ENCODE measurements at places on chromosomes 2 and 18.

DNA sequence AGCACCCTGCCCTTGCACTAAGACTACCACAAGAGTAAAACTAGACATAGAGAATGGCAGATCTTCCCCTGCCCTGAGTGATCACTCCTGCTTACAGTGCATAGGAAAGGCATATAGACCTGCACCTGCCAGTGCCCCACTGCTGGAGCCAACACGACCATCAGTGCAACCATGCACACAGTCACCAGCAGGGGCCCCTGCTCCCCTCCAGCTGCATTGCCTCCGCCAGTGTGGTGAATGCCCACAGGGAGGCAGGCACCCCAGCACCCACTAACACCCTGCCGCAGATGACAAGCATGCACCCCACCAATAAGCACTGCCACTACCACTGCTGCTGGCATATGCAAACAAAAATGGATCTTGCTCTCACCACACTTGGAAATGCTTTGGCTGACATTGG is 478.8 kb downstream of the ADCYAP1 start:
- no peak for DNase-seq

DNA sequence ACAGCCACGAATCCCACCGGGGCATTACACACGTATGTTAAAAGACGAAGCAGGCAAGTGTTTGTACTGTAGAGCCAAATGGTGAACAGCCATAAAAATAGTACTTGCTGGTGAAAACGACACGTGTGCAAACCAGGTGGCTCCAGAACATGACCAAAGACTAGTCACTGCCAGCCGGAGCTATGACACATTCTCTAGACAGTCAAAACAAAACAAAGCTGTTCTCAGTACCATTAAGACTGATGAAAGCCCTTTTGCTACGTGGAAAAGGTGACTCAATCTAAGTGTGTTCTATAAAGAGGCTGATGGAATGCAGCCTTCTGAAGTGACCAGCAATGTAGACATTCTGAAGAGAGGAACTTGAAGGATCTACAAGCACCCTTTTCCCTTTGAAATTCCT is 367.7 kb upstream of the NETO1 start:
- DNase-seq: no peak

GRCh38 chr2:142041105-142041504 is 89.7 kb downstream of the LRP1B start:
- DNase-seq: no peak

GRCh38 chr2:188382107-188382506 is 90.4 kb downstream of the GULP1 start:
- no peak for DNase-seq

GRCh38 chr2:13607139-13607538 is 890.4 kb downstream of the TRIB2 start:
- DNase-seq: no peak

GRCh38 chr18:63051928-63052327 is 267.6 kb downstream of the BCL2 start:
- no peak for DNase-seq

GRCh38 chr2:113015655-113016054 is 10.4 kb downstream of the IL36A start:
- no peak for DNase-seq

- peak; percentile 12 for DNase-seq
These were observed 278.0 kb downstream of the NEDD4L start for GRCh38 chr18:58321986-58322385.

- DNase-seq: no peak
These were observed 28.6 kb upstream of the VWA3B start for GRCh38 chr2:98058191-98058975.

DNA sequence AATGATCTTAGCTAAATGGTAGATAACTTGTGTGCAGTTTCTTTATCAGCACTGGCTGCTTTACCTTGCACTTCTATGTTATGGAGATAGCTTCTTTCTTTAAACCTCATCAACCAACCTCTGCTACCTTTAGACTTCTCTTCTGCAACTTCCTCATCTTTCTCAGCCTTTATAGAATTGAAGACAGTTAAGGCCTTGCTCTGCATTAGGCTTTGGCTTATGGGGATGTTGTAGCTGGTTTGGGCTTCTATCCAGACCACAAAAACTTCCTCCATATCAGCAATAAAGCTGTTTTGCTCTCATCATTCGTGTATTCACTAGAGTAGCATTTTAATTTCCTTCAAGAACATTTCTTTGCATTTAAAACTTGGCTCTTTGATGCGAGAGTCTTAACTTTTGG is 123.7 kb downstream of the PIK3C3 start:
- DNase-seq: no peak

GRCh38 chr2:159755788-159756187 is 42.2 kb downstream of the CD302 start:
- DNase-seq: no peak

GRCh38 chr2:98350411-98350810 is 4.2 kb downstream of the CNGA3 start:
- DNase-seq: no peak

GRCh38 chr2:108974674-108975073 is 14.3 kb downstream of the EDAR start:
- DNase-seq: no peak

DNA sequence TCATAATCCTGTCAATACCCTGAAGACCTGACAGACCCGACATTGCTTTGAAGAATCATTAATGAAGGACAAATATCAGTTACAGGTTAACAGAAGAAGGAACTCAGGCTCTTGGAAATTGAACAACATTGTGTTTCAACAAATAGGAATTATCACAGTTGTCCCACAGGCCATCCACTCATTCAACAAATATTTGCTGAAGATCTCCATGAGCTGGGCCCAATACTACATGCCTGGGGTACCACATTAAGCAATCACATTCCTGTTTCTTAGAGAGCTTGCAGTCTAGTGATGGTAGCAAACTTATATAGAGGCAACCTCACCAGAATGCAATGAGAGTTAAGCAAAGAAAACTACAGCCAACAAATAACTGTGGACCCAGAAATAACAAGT is 671.6 kb upstream of the ACVR2A start:
- DNase-seq: no peak

Data from activated T-helper 9 cell treated with anti-CD3 and anti-CD28 coated beads, Interleukin-2, amount 50 U/mL, for 16 hours (primary cell).